ENCODE measurements at places on chromosomes 6 and 20.
A peak's percentile ranks its signal among the peaks of the same experiment; 100 is the strongest.

DNA sequence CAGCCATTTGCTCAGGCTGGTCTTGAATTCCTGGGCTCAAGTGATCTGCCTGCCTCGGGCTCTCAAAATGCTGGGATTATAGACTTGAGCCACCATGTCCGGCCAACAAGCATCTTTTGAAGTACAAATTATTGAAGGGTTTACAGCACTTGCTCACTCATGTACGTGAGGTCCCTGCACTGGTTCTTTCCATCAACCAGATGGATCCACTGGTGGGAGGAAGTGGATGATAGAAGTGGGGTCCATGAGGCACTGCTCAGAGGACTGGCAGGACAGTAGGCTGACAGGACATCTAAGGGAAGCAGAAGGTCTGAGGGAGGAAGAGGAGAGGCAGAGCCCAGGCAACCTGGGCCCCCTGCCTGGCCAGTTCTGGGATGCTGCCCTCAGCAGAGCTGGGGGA is 109.2 kb upstream of the NXT1 start:
- DNase-seq: no peak

- no peak for DNase-seq
Observed at GRCh38 chr6:157314705-157315321, 8.5 kb downstream of the TMEM242 start.

DNA sequence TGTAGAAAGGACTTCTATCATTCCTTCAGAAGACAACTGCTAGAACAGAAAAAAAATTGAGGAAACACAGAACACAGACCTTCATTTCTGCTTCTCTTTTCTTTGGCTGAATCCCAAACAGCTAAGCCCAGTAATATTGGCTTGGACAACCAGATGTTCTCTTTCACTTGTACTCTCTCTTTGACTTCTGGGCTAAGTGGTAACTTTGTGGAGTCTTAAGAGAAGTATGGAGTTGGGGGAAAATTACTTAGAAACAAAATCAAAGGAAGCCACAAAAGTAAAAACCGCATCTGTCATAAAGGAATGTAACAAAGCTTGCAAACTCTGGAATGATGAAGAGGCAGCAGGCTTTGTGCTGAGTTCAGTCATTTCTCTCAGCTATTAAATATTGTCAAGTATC is 587.5 kb downstream of the CBLN4 start:
- DNase-seq: no peak

GRCh38 chr6:143505111-143505510 is 6.4 kb downstream of the FUCA2 start:
- DNase-seq: no peak

GRCh38 chr20:53926428-53927028 is 143.9 kb downstream of the BCAS1 start:
- peak; percentile 88 for DNase-seq

DNA sequence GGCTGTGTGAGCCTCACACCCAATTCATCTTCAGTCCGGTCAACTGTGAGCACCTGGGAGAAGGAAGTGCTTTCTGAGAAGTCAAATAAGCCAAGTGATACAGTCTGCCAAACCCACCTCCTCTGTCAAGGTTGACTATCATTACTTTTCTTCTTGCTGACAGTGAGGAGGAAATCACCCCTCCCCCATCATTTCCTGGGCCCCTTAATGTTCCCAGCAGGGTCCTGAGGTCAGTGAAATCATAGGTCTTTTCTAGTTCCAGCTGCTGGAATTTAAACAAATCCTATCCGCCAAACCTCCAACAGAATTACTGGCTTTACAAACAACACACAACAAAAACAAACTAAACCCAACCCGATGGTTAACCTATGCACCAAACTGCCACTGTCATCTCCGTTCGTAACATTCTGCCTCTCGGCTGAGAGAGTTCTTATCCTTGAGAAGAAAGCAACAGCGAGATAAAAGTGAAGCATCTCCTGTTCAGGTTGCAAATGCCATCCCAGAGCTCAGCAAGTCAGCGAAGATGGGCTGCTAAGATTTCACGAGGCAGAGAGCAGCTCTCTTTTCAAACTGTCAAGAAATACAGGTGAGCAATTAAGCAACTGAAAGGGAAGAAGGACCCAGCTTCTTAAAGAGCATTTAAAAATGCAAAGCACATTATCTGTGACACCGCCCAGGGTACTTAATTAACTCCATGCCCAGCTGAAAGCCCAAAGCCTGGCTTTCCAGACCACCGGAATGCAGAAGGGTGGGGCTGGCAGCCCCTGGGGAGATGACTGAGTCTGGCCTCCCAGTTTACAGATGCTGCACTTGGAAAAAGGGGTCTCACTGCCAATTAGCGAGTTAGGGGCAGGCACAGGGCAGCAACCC is 24.7 kb downstream of the GFOD1 start:
- DNase-seq: no peak

GRCh38 chr6:28927846-28928245 is 4.1 kb upstream of the TRIM27 start:
- DNase-seq: no peak

DNA sequence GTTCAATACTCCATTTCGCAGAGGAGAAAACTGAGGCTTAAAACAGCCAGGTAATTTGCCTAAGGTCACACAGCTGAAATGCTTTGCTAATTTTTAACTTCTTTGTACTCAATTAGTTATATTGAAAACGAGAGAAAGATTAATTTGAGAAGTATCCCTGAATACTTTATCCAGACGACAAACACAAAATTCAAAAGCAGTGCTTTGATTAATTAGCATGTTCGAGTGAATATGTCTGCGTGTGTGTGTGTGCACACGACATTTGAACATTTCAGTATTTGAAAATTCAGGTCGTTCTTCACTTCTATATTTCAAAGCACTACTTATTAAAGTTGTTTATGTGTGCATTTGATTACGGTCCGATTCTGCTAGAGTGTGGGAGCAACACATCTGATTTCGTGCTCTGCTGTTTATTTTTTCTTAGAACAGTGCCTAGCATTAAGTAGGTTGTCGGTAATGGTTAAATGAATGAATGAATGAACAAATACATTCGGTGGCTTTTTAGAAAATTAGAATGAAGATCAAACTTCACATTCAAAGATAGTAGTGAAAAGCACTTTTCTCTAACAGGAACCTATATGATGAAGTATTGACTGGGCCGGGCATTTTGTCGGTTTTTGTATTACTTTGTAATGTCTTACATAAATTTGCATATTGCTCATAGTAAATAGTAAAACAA is 36.9 kb upstream of the SYNCRIP start:
- no peak for DNase-seq

- DNase-seq: no peak
Observed at GRCh38 chr6:12474167-12475140, 184.3 kb downstream of the EDN1 start.

DNA sequence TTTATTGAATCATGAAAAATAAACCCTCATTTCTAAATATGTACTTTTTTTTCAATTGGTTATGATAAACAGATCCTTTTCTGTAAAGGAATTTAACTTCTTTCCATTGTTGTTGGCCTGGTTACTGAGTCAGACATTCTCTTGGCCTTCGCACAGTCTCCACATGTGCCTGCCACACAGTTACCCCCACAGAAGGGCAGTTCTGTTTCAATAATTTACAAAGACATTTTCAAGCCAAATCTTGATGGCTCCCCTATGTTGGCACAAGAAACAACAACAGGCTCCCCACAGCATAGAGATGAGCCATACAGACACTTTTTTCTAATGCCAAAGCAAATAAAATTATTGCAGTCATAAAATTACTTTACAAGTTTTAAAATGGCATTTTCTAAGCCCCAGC is 55.6 kb upstream of the BEND6 start:
- DNase-seq: no peak

DNA sequence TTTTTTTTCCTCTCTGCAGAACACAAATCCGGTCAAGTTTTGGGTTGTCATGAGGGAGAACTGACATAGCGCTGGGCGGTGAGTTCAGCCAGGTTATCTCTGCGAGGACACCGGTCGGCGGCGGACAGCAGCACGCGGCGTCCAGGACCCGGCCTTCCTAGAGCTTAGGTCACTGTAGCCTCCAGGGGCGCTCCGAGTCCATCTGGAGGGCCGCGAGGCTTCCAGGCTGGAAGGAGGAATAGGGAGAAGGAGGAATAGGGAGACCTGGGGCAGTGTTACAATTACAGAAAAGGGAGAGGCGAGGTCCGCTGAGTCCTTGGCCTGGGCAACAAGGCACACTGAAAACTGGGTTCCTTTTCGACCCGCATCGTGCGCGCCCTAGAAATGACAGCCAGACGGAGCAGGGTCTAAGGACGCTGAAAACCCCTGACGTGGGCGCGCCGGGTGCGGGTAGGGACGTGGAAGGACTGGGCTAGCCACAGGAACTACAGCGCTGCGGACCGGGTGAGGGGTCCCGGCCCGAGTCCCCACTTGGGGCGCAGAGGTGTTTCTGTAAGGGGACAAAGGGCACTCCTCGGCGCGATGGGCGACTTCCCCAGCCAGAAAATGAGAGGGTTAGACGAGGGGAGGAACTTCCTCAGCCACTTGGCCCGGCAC is 536 bp upstream of the FNDC1 start:
- no peak for DNase-seq

Measured in HuH-7.5 (cell line).